SK-N-DZ (cell line): ENCODE measurements at places on chromosomes 7 and 10.

DNA sequence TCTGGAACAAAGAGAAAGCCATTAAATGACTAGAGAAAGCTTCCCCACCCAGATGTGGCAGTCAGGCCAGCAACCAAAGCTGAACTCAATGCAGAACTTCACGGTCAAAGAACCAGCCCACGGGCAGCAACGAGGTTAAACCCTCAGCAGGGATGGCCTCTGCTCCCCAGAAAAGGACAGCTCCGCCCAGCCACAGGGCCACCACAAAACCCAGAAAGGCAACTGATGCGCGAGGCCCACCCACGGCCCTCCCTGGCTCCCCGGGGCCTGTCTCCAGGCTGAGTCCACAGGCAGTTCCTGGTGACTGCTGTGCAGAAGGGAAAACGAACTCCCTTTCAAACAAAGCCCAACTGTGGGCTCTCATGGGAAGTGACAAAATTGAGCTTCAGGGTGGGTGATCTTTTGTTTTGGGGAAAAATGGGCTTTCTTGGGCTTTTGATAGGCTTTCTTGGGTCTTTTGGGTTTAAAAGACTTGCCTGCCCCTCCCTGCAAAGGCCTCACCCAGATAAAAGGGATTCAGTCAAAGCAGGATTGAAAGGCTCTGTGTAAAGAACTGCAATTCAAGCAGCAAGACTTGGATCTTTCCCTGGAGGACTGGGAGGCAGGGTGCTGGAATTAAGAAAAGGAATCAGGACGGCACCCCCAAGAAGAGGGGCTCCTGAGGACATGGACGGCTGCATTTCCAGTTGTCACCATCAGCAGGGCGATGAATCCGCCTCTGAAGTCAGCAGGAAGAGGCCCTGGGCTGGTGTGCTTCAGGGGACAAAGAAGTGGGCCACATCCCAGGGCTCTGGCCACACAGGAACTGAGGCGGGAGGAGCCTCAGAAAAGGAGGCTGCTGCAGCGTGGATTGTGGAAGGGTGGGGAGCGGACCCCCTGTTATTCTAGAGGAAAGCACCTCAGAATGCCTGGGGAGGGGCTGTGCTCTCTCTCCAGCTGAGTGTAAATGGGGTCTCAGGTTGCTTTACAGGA lies 209.9 kb downstream of the USP6NL start:
- no peak for DNase-seq

DNA sequence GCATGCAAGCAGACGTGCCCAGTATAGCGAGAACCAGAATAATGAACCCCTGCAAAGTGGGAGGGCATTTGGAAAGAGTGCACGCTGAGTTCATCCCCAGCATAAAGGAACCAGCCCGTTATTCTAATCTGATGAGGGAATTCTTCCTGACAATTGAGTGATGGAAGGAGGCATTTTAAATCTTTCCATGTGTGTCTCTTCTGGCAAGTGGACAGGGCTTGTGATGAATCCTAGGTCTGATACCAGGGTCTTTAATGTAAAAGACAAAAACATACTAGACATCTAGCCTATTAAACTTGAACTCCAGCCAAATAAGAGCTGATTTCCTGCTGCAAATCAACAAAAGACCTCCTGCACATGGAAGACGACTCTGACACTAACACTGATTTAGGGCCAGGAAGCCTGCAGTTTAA lies 301.2 kb downstream of the DPP6 start:
- DNase-seq: peak; percentile 30

DNA sequence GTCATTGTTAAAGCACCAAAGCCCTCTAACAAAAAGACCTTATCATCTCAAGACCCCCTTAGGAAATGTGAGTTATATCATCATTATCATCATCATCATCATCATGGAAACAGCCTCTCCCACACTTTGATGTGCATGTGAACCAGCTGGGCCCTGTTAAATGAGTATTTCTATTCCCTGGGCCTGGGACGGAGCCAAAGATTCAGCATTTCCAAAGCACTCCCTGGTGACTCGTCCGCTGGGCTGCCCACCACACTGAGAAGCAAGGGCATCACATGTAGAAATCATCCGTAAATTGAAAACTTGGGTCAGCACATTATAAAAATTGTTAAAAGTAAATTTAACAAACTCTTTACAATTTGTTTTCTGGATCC lies 88.6 kb downstream of the PTPRN2 start:
- no peak for DNase-seq

GRCh38 chr7:128381161-128381821 lies 19.8 kb upstream of the PRRT4 start:
- peak; percentile 58 for DNase-seq

- DNase-seq: peak; percentile 27
Measured at GRCh38 chr10:10644008-10644646, 373.5 kb upstream of the CELF2 start.

DNA sequence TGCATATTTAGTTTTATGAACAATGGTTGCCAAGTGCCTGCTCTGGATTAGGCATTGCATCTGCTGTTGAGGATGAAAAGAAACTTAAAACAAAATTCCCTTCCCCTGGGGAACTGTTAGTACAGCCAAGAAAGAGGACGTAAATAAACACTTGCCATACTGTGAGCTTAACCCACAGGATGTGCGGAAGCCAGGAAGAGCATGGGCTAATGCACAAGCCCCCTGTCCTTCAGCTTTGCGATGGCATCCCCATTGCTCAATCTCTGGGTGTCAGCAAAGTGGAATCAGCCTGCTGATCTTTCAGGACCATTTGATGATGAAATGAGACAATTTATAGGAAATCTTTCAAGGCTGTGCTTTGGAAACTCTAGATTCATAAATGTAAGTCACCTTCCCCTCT lies 399.9 kb upstream of the IGFBP3 start:
- no peak for DNase-seq
